ENCODE measurements at places on chromosomes 11 and 22. TPM values are rescaled to one million over a fixed set of nuclear protein-coding genes. Genes with fewer than 3 reads are reported as not detected.

MMP11 gene
- total RNA-seq = 10.0 TPM

CADM1 gene
- 25.0 TPM for total RNA-seq

OR51E2 gene
- total RNA-seq = 0.31 TPM

HORMAD2 gene
- total RNA-seq = not detected

RAB39A gene
- 1.1 TPM for total RNA-seq

ACTN3 gene
- total RNA-seq = 0.15 TPM

MMP7 gene
- 0.32 TPM for total RNA-seq

TCN2 gene
- total RNA-seq = 20.9 TPM

FZD4 gene
- total RNA-seq = 54.2 TPM

VSIG10L2 gene
- total RNA-seq = 0.05 TPM

MUC6 gene
- not detected for total RNA-seq

BTBD18 gene
- total RNA-seq = not detected

DNA sequence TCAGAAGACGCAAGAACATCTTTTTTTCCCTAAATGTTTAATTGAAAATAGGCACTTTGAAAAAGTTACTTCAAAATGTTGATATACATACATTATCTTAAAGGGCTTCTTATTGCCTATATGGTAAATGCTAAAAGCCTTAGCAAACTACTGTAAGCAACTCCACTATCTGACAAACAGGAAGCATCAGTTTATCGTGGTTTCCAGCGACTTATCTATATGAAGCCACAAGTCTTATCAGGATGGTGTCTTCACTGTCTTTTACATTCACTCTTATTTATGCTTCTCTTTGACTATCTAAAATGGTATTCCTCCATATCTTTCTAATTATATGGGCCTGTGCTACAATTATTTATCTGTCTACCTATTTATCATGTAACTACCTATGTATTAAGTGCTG lies 2091.9 kb downstream of the LRRC4C start:
- no peak for DNase-seq

- DNase-seq = no peak
Measured at GRCh38 chr11:2826679-2827056, 58.9 kb downstream of the CDKN1C start.

DNA sequence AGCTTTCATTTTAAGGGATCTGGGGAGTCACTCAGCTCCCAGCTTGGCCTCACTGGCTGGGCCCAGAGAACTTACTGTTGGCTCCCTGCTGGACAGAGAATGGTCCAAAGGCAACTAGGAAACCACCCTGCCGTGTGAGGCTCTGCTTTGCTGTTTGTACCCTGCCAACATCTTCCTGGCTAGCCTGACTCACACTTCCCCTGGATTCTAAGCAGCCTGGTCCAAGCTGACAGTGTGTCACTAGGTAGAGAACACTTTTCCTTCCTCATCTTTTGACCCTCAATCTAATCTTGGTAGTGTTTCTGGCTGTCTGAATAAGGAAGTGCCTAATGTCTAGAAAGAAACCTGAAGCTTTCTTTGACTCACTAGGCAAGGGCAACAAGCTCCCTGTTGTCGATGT lies 76.7 kb downstream of the FAR1 start:
- DNase-seq = peak; percentile 24

- DNase-seq = no peak
Measured at GRCh38 chr11:117591316-117592039, 205.5 kb downstream of the DSCAML1 start.

- no peak for DNase-seq
Measured at GRCh38 chr11:57410287-57410686, 16.6 kb downstream of the SLC43A3 start.

DNA sequence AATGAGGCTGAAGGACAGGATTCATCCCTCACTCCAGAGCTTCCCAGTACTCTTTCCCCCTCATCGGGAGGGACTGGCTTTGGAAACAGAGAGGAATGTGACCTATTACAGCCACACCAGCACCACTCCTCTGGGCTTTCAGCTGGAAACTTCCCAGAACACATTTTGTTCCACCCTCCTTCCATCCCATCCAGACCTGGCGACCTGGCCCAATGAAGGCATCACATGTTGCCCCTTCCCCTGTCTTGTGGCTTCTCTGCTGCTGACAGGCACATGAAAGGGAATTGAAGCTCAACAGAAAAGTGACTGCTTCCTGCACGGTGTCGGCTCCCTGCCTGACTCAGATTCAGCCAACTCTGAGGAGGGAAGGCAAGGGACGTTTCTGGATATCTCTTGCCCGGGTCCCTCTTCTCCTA lies 19.1 kb downstream of the IRAG1 start:
- peak; percentile 24 for DNase-seq

DNA sequence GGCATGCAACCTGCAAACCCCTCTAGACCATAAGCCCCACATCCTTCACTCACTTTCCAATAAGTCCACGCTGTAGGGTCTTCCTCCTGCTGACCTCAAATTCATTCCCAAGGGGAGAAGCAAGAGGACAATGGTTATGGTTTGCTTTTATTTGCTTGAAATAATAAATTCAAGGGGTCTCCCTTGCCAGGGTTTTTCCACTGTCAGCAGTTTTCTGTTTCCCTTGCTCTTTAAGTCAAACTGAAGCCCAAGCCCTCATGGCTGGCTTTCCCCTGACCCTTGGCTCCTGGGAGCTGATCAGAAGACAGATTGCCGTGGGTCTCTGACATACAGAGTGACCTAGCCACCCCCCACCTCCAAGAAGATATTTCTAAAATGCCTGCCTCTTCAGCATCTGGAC lies 3.9 kb downstream of the SLC1A2 start:
- DNase-seq = no peak

- no peak for DNase-seq
Measured at GRCh38 chr22:49799431-49800075, 28.1 kb downstream of the BRD1 start.
